Gastroesophageal sphincter (tissue), 4 donors: ENCODE measurements at places on chromosomes 2 and 18. TPM values are rescaled to one million over a fixed set of nuclear protein-coding genes. Genes with fewer than 3 reads are reported as not detected.
A peak's percentile ranks its signal among the peaks of the same experiment; 100 is the strongest.

DNA sequence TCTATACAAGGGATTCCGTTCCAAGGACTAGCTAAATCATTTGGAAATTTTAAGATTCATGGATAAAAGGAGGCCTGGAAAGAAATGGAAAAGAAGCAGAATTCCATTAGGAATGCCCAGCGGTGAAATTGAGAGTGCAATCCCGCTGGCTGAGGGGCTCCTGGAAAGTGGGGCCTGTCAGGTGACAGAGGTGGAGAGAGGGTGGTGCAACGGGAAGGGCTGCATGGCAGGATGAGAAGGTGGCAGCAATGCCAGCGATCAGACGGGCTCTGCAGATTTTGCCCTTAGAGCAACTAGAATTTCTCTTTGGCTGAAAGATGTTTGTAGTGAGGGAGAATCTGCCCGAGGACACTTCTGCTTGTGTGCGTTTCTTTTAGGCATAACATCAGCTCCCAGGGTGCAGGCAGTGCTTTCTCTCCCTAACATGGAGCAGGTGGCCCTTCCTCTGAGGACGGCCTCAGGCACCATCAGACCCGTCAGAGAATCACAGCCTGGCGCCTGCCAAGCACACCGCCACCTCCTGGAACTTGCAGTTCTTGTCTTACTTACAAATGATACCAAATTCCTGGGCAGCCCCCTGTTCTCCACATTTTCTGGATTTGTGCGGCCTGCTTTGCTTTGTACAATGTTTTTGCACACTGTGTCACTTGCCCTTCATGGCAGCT, 261.6 kb downstream of the NDUFA10 start:
- no peak for ATAC-seq

DNA sequence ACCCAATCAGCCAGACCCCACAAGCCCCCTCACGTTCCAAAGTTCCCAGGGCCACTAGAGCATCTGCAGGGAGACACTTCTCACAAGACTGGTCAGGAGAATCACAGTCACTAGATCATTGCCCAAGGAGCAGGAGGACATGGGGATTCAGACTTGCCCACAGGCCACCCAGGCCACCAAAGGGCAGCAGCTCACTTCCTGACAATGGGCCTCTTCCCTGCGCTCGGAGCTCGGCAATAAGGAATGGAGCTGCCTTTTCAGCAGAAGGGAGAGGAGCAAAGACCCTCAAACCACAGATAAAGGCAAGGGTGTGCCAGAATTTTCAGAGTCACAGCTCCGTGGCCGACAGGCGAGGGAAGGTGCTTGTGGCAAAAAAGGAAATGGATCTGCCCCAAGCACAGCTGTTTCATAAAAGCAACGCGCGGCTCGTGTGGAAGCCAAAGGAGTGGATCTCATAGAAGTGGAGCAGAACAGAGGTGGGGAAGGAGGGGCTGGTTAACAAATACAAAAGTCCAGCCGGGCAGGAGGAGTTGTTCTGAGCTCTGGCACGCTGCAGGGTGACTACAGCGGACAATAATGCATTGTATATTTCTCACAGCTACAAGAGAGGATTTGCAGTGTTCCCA, 72.1 kb downstream of the EDAR start:
- ATAC-seq = peak; percentile 61

DNA sequence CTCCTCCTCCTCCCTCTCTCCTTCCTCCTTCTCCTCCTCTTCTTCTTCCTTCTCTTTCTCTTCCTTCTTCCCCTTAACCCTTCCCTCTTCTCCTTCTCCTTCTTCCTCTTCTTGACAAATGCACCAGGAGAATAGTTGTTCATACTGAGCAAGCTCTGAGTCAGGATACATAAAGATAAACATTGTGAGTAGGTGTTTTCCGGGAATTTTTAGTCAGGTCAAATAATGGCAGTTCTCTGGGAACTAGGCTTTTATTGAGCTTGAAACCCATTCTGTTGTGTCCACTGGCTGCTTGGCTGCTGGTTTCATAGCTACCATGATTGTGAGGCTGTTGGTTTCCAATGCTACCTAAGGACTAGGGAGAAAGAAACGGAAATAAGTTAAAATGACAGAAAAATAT, 1144.7 kb upstream of the DDX18 start:
- ATAC-seq = no peak

MAP3K20 gene
- total RNA-seq = 318 TPM

PNPT1 gene
- 113 TPM for total RNA-seq

CD28 gene
- 2.0 TPM for total RNA-seq

GRCh38 chr18:51350081-51350480, 152.6 kb upstream of the MEX3C start:
- ATAC-seq = no peak

SPC25 gene
- total RNA-seq = not detected

- no peak for ATAC-seq
These were observed 120.2 kb downstream of the LPIN1 start for GRCh38 chr2:11866358-11867335.

DNA sequence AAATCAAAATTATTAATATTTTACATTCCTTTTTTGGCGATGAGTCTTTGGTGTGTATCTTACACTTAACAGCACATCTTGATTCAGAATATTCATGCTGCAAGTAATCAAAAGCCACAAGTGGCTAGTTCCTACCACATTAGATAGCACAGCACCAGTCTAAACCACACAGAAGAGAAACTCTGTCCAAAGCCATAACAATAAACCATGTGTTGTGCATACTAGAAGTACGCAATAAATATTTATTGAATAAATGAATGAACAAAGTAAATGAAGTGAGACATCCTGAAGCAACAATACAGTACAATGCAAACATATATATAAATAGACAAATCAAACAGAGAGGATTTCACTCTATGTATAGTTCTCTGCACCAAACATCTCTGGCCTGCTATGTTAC, 287.3 kb downstream of the EXOC6B start:
- ATAC-seq = no peak

DNA sequence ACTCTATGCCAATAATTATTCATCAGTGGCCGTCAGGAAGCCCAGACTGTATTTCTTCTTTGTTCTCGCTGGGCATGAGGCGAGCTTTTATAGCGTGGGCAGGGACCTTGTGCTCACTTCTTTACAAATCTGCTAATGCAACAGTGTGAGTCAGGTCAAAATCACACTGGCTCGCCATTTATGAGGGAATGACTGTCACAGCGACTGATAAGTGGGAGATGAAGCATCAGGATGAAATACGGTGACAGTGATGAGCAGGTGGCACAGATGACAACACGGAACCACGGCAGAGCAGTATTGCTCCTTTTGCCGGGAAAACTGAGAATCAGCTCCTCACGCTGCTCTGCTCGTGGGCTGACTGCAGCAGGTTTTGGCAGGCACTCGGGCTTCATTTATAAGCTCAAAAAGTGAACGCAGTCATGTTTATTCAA, 20.5 kb downstream of the TYMS start:
- ATAC-seq = no peak

- ATAC-seq = no peak
These were observed 199.3 kb upstream of the GALNT5 start for GRCh38 chr2:157058161-157058560.

FARSB gene
- total RNA-seq = 12.4 TPM

- ATAC-seq = no peak
These were observed 154.3 kb downstream of the SEPTIN10 start for GRCh38 chr2:109459485-109459884.

- no peak for ATAC-seq
These were observed 28.1 kb upstream of the PARD3B start for GRCh38 chr2:204517154-204517553.

- no peak for ATAC-seq
These were observed 811.1 kb upstream of the LRATD1 start for GRCh38 chr2:13821255-13821880.

PLCD4 gene
- 14.2 TPM for total RNA-seq

DNA sequence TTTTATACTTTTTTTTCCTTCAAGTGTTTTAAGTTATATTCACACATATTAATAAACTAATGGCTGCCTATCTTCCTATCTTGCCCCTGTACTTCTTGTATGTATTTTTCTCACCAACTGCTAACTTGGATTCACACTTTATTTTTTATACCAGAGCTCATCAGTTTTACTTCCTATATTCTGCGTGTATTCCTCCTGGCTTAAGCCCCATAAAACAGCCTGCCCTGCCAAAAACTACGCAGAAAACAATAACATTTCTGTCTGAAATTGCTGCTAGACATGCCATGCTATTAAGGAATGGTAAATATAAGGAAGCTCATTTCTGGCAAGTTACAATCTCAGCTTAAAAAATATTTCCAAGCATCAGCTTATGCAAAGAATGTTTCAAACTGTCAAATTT, 172.3 kb downstream of the UBE2E3 start:
- ATAC-seq = no peak

SERPINB12 gene
- total RNA-seq = not detected

DNA sequence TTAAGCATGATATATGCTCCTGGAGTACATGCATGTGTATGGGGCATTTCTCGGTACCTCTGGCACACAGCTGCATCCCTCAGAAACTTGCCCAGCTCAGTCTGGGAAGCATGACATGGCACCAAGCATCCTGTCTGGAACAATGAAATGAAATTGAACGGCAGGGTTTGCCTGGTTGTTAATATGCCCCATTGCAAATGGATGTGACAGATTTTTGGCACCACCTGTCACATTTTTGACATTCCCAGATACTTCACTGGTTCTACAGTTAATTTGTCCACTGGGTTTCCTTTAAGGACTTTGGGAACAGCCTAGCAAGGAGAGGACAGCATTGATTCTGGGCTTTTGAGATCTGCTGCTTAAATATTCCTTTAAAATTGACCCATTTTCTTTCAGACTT, 305.8 kb downstream of the TSN start:
- ATAC-seq = no peak
